ENCODE measurements at places on chromosomes 12 and 14. TPM values are rescaled to one million over a fixed set of nuclear protein-coding genes. Genes with fewer than 3 reads are reported as not detected.

Gene RERG
- total RNA-seq: not detected

DNA sequence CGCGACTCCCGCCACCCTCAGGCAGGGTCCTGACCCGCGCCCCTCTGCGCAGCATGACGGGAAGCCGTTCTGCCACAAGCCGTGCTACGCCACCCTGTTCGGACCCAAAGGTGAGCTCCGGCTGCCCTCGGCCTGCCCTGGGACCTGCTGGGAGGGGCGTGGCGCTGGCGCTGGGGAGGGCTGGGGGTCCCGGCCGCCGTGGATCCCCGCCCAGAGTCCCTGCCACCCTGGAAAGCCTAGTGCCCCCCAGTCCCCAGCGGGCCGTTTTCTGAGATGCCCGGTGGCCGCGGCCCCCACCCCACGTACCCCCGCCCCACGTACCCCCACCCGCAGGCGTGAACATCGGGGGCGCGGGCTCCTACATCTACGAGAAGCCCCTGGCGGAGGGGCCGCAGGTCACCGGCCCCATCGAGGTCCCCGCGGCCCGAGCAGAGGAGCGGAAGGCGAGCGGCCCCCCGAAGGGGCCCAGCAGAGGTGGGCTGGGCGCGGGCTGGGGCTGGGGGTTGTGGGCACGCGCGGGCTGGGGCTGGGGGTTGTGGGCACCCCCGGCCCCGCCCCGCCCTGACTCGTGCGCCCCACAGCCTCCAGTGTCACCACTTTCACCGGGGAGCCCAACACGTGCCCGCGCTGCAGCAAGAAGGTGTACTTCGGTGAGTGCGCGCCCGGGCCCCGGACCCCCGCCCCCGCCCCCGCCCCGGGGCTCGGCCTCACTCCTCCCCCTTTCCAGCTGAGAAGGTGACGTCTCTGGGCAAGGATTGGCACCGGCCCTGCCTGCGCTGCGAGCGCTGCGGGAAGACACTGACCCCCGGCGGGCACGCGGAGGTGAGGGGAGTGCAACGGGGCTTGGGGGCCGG lies 4.0 kb downstream of the CRIP2 start:
- DNase-seq: no peak

DNA sequence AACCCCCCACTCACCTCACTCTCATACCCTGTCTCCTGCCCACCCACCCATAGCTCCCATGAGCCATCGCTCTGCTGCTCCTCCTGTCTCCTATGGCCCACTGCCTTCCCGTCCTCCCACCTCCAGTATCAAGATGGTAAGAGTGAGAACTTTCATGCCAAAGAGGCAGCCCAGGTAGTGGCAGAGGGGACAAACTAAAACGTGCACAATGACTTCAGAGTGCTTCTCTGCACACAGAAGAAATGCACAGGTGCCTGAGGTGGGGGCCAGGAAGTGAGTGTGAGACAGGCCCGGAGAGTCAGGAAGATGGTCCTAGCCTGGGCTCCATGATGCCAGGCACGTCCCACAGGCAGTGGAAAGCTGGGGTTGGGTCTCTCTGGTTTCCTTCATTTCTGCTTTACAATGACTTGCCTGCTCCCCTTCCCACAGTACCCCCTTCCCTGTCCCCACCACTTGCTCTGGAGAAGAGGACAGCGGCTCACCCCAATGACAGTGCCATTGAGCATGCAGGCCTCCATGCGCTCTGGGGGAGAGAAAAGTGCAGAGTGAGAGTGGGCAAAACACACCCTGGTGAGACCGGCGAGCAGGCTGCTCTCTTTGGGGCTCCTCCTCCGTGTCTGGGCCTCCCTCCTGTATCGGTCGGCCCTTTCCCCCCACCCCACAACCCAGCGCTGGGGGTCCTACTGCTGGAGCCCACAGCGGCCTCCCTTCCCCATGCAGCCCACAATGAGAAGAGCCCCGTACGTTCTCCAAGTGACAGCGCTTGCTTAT lies 22.8 kb upstream of the ANO2 start:
- no peak for DNase-seq

DNA sequence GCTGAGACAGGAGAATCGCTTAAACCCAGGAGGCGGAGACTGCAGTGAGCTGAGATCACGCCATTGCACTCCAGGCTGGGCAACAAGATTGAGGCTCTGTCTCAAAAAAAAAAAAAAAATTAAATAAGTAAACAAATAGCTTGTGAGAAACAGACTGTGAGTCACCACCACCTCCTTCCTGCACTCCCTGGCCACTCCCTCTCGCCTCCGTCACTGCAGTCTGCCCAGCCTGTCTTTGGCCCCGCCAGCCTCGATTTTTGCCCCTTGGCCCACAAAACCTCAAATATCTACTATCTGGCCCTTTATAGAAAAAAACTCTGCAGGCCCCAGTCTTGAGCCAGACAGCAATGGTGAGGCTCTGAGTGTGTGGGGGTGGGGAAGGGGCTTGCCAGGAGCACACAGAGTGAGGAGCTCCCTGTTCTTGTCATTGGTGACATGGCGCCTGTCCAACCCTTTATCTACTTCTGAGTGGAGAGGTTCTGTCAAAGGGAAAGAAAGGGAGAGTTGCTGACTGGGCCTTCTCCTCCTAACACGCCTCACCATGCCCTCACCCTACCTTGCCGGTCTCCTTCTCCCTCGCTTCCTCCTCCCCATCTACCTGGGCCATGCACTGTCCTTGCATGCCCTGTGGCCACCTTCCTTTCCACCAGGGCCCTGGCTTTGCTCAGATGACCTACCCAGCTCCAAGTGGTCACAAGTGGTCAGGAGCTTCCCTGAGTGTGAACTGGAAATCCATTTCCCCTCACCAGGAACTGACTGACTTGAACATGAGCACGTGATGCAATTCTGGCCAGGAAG lies 22.1 kb downstream of the LGMN start:
- DNase-seq: peak; percentile 88

DNA sequence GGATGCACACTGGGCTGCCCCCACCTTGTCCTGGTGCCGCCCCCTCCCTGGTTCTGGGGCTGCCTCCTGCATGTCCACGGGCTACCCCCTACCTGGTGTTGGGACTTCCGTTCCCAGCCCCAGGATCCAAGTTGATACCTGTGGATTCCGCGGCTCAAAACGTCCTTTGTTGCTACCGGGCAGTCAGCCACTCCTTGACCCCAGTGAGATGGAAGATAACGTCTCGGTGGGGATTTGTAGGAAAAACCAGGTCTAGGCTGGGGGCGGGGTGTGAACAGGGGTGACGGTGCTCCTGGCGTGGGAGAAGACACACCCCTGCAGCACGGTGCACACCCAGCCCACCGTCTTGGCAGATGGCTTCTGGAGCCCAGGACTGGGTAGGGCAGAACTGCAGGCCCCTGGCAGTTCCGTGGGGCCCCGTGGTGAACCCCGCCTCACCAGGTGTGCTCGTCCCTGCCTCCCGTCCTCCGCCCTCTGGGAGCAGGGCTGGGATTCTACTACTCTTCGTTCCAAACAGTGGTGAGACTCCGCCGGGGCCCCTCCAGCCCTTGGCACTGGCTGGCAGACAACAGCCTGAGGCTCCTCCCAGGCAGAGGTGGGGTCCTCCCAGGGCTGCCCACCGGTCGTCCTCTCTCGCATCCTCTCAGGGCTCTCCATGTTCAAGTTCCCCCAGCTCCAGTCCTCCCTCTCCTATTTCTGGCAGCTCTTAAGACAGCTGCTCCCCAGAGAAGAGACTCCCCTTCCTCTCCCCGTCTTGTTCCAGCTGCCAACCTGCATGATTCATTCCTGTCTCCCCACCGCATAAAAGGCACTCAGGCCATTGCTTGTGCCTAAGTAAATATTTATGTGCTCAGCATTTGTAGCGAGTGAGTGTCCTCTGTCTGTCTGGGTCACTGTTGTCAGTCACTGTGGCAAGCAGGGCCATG lies 75.5 kb downstream of the FBXL14 start:
- peak; percentile 87 for DNase-seq

- DNase-seq: no peak
Measured at GRCh38 chr14:72164420-72165228, 232.4 kb downstream of the RGS6 start.

- no peak for DNase-seq
Measured at GRCh38 chr12:75969768-75970167, 61.8 kb downstream of the PHLDA1 start.
